ENCODE measurements at places on chromosomes 6 and 20. TPM values are rescaled to one million over a fixed set of nuclear protein-coding genes. Genes with fewer than 3 reads are reported as not detected.

- no peak for DNase-seq
These were observed 29.2 kb downstream of the GSTA2 start for GRCh38 chr6:52734072-52734471.

The NRN1 gene
- 6.5 TPM for total RNA-seq

DNA sequence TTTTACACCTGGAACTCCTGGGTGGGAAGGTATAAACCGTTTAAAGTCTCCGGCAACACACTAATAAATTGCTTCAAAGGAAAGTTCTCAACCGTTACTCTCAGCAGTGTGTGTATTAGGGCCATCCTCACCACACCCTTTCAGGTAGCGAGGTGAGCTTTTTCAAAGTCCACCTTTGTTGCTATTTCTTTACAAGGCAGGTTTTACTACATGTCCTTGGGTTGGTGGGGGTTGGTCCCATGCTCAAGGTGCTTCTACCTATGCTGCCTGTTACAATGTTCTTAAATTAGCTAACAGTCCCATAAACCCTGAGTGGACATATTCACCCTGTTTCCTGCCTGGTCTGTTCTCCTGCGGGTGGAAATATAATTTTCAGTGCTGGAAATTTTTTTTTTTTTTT lies 13.2 kb upstream of the OSER1 start:
- DNase-seq: no peak

DNA sequence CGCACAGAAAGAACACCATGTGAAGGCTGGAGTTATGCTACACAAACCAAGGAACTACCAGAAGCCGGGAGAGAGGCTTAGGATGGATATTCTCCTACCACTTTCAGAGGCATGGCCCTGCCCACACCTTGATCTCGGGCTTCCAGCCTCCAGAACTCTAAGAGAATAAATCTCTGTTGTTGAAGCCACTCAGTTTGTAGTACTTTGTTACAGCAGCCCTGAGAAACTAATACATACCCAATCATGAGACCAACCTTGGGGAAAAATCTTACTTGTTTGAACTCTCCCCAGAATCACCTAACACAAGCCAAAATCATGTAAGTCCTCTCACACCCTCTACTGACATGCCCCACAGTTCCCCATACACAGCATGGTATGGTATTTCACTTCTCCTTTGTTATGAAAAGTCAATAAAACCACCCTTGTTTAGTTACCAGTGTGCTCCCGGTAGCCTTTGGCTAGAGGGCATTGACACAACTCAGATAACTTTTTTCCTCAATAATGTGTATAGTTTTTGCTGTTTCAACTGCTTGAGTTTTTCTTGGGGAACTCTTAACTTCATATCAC lies 40.7 kb upstream of the SLC2A12 start:
- DNase-seq: no peak

The GTSF1L gene
- not detected for total RNA-seq

The CCN6 gene
- total RNA-seq: not detected

The BPIFB2 gene
- not detected for total RNA-seq

The ARMC2 gene
- 16.2 TPM for total RNA-seq

GRCh38 chr6:137491478-137491877 lies 2.7 kb downstream of the OLIG3 start:
- DNase-seq: no peak

DNA sequence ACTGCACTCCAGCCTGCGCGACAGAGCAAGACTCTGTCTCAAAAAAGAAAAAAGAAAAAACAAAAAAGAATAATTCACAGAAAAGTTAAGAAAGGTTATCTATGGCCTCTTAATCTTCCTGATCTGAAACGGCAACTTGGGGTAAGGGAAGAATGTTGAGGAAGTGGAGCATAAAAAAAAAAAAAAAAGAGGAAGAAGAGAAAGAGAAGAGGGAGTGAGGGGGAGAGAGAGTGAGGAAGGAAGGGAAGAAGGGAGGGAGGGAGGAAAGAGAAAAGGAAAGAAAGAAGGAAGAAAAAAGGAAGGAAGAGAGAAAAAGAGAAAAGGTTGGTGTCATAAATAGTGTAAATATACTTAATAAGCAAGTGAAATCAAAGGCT lies 68.9 kb upstream of the NCOA3 start:
- no peak for DNase-seq

The FILIP1 gene
- 118 TPM for total RNA-seq

GRCh38 chr20:50048420-50049166 lies 64.4 kb downstream of the UBE2V1 start:
- peak; percentile 59 for DNase-seq

GRCh38 chr6:24922170-24922569 lies 13.6 kb downstream of the RIPOR2 start:
- no peak for DNase-seq

DNA sequence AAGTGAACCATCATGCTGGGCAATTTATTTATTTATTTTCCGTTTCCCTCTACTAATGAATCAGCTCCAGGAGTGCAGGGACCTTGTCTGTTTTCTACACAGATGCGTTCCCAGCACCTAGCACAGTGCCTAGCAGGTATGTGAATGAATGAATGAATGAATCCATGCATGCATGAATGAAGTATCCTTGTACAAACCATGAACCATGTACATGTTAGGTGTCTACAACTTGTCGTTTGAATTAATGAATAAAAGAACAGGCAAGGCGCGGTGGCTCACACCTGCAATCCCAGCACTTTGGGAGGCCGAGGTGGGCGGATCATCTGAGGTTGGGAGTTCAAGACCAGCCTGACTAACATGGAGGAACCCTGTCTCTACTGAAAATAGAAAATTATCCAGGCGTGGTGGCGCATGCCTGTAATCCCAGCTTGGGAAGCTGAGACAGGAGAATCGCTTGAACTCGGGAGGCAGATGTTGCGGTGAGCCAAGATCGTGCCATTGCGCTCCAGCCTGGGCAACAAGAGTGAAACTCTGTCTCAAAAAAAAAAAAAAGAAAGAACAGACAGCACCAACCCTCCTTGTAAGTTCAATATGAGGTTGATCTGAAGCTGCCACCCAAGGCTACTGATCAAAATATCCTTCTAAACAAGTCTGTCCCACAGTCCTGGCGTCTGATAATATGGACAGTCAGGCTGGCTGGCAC lies 27.3 kb upstream of the SLC9A8 start:
- no peak for DNase-seq

The TGM3 gene
- total RNA-seq: not detected

DNA sequence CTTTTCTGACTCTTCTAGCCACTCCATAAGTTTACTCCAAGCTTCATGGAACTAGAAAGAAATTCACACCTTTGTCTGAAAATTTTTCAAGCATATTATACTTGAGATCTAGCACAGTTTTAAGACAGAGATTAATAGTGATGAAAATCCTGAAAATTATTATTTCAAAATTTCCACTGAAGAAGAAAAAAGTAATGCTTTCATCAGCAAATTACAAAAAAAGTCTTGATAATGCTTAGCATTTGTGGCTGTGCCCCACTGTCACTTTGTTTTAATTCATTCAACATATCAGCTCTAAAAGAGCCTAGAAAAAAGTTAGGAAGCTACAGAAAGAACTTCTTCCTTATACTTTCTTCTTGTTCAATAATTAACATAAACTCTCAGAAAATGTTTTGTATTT lies 153.1 kb downstream of the DST start:
- DNase-seq: no peak

DNA sequence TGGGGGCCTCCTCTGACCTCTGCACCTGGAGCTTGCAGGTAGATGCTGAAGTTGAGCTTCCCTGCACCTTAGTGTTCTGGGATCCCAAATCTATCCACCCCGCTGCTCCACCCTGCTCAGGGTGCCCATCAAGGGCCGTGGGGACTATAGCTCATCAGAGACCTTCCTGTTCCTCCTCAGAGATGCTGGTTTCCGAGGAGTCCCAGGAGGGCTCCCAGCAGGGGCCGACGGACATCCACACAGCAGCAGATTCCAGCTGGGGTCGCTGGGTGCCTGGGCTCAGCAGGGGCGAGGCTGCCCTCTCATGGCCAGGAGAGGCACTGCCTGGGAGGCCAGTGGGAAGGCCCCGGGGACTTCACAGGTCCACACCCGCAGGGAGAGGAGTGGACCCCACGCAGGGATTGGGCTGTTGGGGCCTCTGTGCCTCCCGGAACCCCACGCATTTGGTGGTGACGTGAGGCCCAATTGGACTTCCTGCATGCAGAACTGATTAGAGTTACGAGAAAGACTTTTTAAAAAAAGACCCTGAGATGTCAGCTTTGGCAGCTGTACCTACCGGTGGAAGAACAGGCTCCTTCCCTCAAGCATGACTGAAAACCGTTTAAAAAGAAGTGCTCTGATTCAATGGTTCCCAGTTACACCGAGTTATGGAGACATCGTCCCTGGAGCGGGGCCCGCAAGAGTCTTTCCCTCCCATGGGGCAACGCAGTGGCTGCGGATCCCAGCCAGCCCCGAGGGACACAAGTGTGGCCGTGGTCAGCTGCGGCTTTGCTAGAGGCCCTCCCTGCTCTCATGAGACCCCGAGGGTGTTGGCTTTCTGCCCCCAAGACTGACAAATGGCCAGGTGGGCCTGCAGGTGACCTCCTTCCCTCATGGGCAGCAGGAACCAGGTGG lies 25.3 kb upstream of the SLCO4A1 start:
- peak; percentile 90 for DNase-seq

The PSORS1C2 gene
- total RNA-seq: not detected

- no peak for DNase-seq
These were observed 655.0 kb upstream of the HS3ST5 start for GRCh38 chr6:114997813-114998292.

The SLC17A2 gene
- total RNA-seq: not detected

- no peak for DNase-seq
These were observed 144.9 kb downstream of the TFAP2A start for GRCh38 chr6:10269814-10270472.

The PPP1R18 gene
- total RNA-seq: 21.8 TPM

DNA sequence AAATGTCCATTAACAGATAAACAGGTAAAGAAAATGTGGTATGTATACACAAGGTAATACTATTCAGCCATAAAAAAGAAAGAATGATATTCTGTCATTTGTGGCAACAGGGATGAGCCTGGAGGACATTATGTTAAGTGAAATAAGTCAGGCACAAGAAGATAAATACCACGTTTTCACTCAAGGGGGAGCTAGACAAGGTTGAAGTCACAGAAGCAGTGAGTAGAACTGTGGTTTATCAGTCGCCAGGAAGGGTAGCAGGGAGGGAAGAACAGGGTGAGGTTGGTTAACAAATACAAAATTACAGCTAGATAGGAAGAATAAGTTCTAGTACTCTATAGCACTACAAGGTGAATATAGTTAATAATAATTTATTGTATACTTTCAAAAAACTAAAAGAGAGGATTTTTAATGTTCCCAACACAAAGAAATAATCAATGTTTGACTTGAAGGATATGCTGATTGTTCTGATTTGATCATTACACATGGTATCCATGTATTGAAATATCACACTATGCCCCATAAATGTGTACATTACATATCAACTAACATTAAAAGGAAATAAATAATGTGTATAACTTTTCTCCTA lies 21.1 kb downstream of the RTN4IP1 start:
- no peak for DNase-seq

DNA sequence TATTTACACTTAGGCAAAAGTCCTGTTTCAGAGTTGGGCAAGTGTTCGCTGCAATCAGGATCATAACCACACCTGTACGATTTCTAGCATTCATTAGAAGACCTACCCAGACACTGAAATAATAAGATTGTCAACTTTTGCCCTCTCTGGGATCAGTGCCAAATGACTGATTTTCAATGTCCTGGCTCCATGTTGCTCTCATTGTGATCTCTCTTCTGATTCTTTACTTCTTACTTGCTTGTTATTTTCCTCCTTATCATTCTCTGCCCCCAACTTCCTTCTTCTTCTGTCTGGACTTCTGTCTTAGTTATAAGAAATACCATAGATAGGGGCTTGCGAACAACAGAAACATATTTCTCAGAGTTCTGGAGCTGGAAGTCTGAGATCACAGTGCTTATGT lies 94.4 kb upstream of the BMP2 start:
- no peak for DNase-seq

GRCh38 chr6:121465101-121465500 lies 29.7 kb downstream of the GJA1 start:
- no peak for DNase-seq

- DNase-seq: no peak
These were observed 12.0 kb downstream of the PLAGL2 start for GRCh38 chr20:32195581-32195980.

The ETV7 gene
- 0.34 TPM for total RNA-seq

The BEND6 gene
- total RNA-seq: 2.3 TPM

The RIN2 gene
- 59.6 TPM for total RNA-seq

The YWHAB gene
- total RNA-seq: 87.8 TPM

The SLC17A3 gene
- total RNA-seq: 0.34 TPM

GRCh38 chr6:139219746-139220145 lies 72.1 kb downstream of the TXLNB start:
- no peak for DNase-seq

GRCh38 chr20:49179368-49180277 lies 8.5 kb downstream of the STAU1 start:
- DNase-seq: no peak

The ACTL10 gene
- total RNA-seq: 0.33 TPM

The HLA-DQA2 gene
- total RNA-seq: 0.34 TPM

GRCh38 chr6:134173936-134174671 lies 121.7 kb upstream of the SLC2A12 start:
- DNase-seq: peak; percentile 81

GRCh38 chr6:55868771-55869479 lies 6.5 kb downstream of the BMP5 start:
- no peak for DNase-seq

DNA sequence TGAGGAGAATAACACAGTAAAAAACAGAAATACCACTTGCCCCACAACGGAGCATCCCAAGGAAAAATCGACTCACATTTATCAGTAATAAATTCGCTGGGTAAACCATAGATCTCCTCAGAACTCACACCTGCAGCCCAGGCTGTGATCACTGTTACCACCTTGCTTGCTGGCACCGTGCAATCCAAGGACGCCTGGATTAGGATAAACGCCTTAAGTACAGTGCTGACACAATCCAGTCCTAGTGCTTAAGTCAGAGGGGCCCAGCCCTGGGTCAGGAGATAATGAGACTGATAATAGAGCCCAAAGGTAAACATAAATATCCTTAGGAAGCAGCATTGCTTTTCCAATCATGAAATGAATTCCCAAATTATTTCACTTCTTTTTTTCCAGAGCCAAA lies 62.5 kb downstream of the EPB41L2 start:
- DNase-seq: no peak

The CNKSR3 gene
- 18.1 TPM for total RNA-seq

DNA sequence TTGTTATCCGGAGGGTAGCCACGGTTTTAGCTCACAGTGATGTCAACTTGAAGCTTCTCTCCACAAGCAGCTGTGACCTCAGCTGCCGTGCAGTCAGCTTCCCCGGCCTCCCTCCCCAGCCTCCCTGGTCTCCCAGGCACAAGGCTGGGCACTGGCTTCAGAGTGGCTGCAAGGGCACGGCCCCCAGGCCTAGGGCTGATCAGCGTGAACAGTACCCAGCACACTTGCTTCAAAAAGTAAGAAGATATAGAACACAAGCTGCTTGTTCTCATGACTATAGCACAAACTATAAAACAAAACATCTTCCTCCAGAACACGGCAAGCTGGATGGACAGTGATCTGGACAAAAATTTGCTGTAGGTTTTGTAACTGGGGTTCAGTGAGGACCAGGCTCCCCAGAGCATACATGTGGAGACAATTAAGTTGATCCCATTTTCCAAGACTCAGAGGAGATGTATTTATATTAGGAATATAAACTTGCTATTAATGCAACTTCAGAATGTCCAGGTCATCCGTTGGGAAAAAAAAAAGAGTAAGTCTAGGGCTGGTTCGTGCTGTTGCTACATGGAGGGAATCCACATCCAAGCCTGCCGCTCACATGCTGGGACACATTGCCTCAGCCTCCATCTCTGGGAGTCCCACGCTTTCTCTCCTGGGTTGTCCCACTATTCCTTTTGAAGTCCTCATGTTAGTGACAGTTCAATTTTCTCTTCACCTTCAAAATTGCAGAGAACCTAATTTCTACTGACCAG lies 199.4 kb upstream of the THBS2 start:
- no peak for DNase-seq

- no peak for DNase-seq
These were observed 357.8 kb downstream of the MAFB start for GRCh38 chr20:40331249-40331648.

The BPIFB1 gene
- not detected for total RNA-seq
